Smooth muscle cell of bladder (primary cell): ENCODE measurements at places on chromosomes 3 and 15. TPM values are rescaled to one million over a fixed set of nuclear protein-coding genes. Genes with fewer than 3 reads are reported as not detected.

The SI gene
- total RNA-seq = not detected in 2 replicates

The PROK2 gene
- not detected in 2 replicates for total RNA-seq

The LRRIQ4 gene
- total RNA-seq = not detected in 2 replicates

The SPPL2A gene
- 71.4 and 88.7 TPM in 2 replicates for total RNA-seq

The CDHR4 gene
- total RNA-seq = under 0.01 and 0.14 TPM in 2 replicates

The FOXL2NB gene
- total RNA-seq = under 0.01 TPM in 1 of 2 replicates, not detected in the other

The LMCD1 gene
- 44.2 and 119 TPM in 2 replicates for total RNA-seq

The ALDH1L1 gene
- under 0.01 TPM in 1 of 2 replicates, not detected in the other for total RNA-seq

The GXYLT2 gene
- 34.8 and 36.1 TPM in 2 replicates for total RNA-seq

The PARP15 gene
- total RNA-seq = 0.09 and 0.14 TPM in 2 replicates
